Lower leg skin (tissue), 4 donors: ENCODE measurements at places on chromosomes 5 and 9.
A peak's percentile ranks its signal among the peaks of the same experiment; 100 is the strongest.

GRCh38 chr5:80976985-80977384 is 16.8 kb downstream of the RASGRF2 start:
- DNase-seq = no peak

GRCh38 chr9:136861874-136862457 is 4.1 kb downstream of the EDF1 start:
- no peak for DNase-seq

GRCh38 chr9:113941056-113941455 is 64.9 kb downstream of the ZNF618 start:
- DNase-seq = no peak

DNA sequence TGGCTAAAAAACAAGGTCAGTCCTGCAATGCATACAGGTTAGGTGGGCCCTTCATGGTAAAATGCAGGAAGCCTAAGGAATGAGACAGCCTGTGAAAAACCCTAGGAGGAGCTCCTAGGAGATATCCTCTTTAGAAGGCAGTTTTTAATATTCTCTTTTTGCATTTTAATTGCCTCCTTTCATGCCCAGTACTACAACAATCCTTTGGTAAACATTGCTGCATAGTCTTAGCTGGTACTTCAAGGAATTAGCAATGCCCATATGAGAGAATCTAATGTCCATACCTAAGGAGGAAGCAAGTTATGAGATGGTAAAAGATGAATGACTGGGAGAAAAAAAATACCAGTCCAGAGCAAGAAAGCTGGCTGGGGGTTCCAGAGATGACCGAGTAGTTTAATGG is 61.0 kb downstream of the NREP start:
- DNase-seq = no peak

GRCh38 chr9:7523426-7524043 is 276.0 kb downstream of the DMAC1 start:
- DNase-seq = no peak

GRCh38 chr5:159458217-159458711 is 128.0 kb upstream of the IL12B start:
- no peak for DNase-seq

DNA sequence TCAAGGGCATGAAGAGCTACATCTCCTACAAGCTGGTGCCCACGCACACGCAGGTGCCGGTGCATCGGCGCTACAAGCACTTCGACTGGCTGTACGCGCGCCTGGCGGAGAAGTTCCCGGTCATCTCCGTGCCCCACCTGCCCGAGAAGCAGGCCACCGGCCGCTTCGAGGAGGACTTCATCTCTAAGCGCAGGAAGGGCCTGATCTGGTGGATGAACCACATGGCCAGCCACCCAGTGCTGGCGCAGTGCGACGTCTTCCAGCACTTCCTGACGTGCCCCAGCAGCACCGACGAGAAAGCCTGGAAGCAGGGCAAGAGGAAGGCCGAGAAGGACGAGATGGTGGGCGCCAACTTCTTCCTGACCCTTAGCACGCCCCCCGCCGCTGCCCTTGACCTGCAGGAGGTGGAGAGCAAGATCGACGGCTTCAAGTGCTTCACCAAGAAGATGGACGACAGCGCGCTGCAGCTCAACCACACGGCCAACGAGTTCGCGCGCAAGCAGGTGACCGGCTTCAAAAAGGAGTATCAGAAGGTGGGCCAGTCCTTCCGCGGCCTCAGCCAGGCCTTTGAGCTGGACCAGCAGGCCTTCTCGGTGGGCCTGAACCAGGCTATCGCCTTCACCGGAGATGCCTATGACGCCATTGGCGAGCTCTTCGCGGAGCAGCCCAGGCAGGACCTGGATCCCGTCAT is 1.4 kb downstream of the SNX18 start:
- DNase-seq = peak; percentile 85

DNA sequence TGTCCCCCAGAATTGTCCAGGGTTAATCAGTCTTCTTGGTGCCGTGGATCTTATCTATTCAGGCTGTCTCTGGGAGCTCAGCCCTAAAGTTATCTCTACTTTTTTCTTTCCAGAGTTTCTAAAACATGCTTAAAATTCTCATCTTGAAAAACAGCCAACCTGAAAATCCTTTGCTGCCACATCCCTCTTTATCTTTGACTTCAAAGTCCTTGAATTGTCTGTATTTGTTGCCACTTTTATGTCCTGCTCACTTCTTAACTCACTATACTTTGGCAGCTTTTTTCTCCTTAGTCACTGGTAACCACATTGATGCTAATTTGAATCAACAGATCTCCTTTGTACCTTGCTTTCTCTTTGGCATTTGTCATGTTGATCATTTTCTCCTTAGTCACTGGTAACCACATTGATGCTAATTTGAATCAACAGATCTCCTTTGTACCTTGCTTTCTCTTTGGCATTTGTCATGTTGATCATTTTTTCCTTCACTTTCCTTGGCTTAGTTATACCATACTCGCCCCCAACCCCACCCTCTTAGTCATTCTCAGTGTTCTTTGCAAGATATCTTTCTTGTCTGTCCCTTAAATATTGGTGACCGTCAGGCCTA is 8.5 kb downstream of the DMXL1 start:
- no peak for DNase-seq

DNA sequence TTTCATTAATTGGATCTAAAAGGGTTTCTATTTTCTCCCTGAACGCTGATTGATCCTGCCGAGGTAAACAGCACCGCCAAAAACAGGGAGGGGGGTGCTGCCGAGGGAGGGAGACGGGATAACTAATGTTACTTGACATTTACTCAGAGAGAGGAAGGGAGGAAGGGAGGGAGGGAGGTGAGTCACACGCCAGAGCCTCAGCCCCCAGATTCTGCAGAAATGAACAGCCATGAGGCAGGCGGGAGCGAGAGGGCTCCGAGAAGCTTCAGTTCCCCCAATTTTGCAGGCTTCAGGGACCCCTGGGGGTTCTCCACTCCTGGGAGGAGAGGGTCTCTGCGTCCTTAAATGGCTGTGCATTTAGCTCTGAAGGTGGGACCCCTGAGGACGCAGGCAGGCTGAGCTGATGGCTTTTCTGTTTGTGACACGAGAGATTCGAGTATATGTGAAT is 59.1 kb upstream of the IER5L start:
- DNase-seq = no peak

- DNase-seq = no peak
These were observed 122.9 kb downstream of the OXCT1 start for GRCh38 chr5:41747301-41747700.

- no peak for DNase-seq
These were observed 19.6 kb downstream of the ITGA2 start for GRCh38 chr5:53008751-53009150.

GRCh38 chr5:66796305-66797292 is 200.4 kb downstream of the MAST4 start:
- no peak for DNase-seq

- no peak for DNase-seq
These were observed 53.7 kb upstream of the TEX48 start for GRCh38 chr9:114735704-114736103.

GRCh38 chr5:78335976-78336375 is 24.4 kb upstream of the SCAMP1 start:
- no peak for DNase-seq

DNA sequence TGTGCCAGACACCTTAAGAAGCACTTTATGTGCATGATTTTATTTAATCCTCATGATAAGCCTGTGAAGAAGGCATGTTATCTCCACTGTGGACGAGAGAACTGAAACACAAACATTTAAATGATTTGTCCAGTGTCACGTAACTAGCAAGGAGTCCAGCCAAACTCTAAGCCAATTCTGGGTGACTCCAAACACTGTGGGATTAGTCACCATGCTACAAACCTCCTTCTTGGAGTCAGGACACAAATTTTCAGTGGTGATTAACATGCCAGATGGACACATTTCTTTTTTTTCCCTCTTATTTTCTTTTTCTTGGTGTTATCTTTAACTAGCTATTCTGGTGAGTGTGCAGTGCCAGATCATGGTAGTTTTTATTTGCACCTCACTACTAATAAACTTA is 316.8 kb downstream of the NDUFS4 start:
- no peak for DNase-seq

DNA sequence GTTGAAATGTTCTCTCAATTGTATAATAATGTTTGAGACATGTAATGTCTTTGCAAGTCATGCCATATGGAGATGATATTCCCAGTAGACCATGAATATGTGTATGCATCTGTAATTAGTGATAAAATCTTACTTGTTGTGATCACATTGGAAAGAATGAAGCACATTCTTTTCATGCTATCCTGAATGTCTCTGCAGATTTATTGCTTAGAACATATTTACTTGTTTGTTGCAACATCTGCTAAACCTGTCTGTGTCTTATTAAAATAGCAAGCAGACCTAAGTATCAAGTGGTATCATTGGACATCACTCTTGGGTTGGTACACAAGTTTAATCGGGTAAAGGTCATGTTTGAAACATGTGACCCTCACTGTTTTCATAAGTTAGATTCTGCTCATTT is 265.5 kb upstream of the CD180 start:
- no peak for DNase-seq

DNA sequence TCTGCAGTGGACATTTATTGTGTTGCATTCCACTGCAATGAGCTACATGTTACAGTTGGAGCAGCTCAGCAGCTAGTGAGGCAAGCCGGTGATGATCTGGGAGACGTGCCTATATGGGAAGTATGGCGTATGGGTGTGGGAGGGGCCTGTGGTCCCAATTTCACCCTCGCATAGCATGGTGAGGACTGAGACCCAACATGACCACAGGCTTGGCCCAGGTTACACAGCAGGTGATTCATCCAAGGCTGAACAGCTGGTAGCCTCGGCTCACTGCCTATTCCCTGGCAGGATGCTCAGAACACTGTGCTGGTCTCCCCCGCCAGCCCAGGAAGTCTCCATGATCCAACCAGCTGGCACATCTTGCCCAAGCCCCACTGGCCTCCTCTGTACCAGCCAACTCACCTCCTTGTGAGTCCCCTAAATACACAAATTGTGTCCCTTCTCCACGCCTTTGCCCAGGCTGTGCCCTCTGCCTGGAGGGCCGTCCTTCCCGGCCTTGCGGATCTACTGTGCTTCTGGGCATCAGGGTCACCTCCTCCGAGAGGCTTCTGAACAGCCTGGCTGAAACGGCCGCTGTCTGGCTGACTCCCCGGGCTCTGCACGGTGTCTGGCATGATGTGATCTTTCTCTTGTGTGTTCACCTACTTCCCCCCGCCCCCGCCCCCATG is 81.4 kb downstream of the NSUN2 start:
- DNase-seq = peak; percentile 70

DNA sequence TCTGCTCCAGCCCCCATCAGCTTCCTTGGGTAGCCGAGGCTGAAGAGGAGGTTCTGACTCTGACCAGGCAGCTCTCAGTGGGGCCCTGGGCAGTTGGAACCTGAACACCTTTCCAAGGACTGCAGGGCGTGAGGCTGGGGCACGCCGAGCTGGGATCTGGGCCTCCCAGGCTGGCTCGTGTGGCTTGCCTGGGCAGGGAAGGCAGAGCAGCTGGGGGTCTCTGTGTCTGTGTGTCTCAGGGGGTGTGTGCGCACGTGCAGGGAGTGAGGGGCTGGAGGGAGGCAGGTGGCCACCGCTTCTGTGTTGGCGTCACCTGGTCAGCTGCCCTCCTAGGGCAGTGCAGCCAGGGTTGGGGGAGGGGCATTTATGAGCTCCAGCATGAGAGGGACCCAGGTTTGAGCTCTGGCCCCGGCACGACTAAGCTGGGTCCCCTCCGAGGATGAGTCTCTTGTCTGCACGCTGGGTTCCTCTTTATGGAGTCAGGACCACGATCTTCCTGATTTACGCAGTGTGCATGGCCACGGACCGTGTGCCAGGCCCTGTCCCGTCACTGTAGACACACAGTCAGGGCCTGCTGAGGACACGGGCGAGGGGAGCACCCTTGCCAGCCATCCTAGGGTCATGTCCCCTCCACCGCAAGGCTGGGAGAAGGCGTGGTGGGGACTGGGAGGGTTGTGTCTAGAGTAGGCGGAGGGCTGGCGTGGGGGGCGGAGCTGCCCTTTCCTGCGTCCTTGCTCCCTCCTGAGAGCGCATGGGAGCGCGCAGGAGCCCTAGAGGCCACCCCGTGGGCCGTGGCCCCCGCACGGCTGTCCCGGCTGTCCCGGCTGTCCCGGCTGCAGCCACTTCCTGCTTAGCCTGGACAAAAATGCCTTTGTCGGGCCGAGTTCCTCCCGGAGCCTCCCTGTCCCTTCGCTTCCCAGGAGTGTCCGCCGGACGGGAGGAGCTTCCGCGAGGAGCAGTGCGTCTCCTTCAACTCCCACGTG is 4.6 kb downstream of the ADAMTSL2 start:
- DNase-seq = no peak

DNA sequence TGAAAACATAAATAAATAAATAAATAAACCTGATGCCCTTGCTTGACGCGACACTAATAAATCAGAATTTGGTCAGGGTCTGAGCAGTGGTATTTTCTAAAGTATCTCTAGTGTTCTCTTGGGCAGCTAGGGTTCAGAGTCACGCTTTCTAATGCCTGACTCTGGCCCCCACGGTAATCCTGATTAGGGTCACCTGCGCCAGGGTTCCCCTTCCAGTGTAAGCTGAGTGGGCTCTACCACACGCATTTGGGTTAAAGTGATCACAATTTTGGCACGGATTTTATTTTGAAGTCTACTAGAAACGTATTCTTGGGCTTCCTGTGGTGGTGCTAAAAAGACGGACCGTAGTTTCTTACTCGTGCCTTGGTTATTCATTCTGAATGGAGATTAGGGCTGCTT is 651 bp downstream of the TTC1 start:
- DNase-seq = no peak

- no peak for DNase-seq
These were observed 352.4 kb downstream of the ARRDC3 start for GRCh38 chr5:91030521-91031401.

- no peak for DNase-seq
These were observed 136.7 kb downstream of the MACROH2A1 start for GRCh38 chr5:135262364-135262763.

GRCh38 chr5:72272398-72272797 is 47.6 kb downstream of the MRPS27 start:
- no peak for DNase-seq
